ENCODE measurements at places on chromosomes 1 and 21.

- no peak for DNase-seq
Observed at GRCh38 chr21:42520628-42521253, 7.1 kb downstream of the SLC37A1 start.

- DNase-seq: no peak
Observed at GRCh38 chr1:168161459-168161858, 17.3 kb upstream of the TIPRL start.

GRCh38 chr1:167491586-167492461, 26.5 kb downstream of the CD247 start:
- no peak for DNase-seq

DNA sequence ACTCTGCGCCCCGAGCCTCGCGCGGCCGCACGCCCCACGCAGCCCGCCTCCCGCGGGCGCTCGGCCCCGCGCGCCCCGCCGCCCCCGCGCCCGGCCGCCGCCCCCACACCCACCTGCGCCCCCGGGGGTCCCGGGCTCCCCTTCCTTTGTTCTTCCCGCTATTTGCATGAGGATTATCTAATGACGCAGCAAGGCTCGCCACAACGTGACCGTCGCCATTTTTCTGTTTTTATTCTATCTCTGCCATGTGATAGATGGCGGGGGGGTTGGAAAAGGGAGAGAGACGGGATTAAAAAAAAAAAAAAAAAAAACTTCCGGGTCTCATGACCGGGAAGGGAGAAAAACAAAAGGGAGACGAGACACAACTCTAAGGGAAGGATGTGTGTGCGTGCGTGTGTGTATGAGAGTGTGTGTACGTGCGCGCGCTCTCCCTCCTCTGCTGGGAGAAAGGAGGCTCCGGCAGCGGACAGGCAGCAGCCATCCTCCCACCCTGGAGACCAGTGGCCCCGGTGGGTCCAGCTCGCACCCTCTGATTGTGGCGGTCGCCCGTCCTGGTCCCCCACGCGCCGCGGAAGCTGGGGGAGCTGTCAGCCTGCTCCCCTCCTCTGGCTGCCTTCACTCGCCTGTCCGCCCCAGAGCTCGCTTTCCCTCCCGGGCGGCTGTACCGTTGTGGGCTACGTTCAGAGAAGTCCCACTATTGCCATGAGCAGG, 80.4 kb upstream of the AK4 start:
- DNase-seq: peak; percentile 58

GRCh38 chr1:216523449-216524190, 100.4 kb upstream of the USH2A start:
- no peak for DNase-seq

- DNase-seq: peak; percentile 23
Observed at GRCh38 chr1:220803401-220804201, 16.9 kb downstream of the MTARC1 start.

DNA sequence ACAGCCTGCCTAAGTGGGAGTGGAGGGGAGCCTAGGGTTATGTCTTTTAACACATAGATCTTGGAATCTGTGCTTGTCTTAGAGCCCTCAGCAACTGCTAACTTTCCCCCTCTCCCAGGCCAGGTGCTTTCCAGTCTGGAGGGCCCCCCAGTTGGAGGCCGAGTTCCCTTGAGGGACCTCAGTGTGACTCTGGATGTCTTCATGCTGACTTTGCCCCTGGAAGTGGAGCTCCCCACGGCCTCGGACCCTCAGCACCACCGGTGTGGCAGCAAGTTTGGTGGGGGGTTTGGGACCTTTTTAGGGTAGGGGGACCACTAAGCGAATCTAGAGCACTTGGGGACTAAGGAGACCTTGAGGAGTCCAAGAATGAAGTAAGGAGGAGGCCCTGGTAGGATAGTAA, 22.9 kb downstream of the HYI start:
- no peak for DNase-seq

DNA sequence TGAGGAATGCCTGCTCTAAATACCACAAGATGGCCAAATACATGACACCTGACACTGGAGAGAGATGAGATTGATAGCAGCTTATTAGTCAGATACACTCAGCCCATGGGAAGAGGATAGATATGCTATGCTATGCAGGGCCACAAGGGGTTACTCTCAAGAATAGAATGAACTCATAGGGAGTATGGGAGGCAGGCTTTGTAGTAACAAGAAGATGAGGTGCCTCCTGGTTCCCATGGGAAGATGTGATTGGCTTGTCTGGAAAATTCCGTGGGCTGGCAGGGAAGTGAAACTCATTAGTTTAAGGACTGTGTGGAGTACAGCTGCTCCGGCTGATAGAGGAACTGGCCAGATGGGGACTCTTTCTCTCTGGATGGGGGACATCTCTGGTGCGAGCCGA, 16.5 kb downstream of the CCDC30 start:
- DNase-seq: no peak

Data from CD4-positive, alpha-beta T cell treated with Interleukin-2 at 100 ng/mL for 4 hours (primary cell).